ENCODE measurements at places on chromosomes 2 and 18.
A peak's percentile ranks its signal among the peaks of the same experiment; 100 is the strongest.

DNA sequence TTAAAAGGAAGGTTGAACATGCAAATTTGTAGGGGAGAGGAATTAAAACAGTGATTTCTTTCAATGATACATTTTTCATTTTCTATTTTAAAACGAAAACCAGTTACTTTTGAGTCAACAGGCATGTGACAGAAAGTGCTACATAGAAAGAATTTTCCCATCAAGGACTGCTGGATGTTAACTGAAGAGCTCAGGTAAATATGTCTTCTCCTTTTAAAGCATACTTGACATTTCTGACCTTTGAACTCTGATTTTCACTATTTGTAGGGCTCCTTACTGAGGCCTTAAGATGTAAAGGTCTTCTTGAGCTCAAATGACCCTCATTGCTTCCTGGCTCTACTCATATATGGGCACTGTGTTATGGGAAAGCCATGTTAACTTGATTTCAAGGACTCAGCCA, 32.4 kb downstream of the FIGN start:
- H3K4me3 ChIP-seq, result no peak overlapping the region
- no peaks in the 10 kb centered on the region for H3K4me1 ChIP-seq
- no peak overlapping the region for H3K27ac ChIP-seq
- H3K27me3 ChIP-seq, result no peaks in the 10 kb centered on the region
- DNase-seq, result no peak

- H3K27ac ChIP-seq, result peak overlapping the region; percentile 76
- H3K36me3 ChIP-seq, result no peaks in the 10 kb centered on the region
- no peak overlapping the region for H3K4me3 ChIP-seq
- DNase-seq, result no peak
- H3K27me3 ChIP-seq, result no peaks in the 10 kb centered on the region
These were observed 9.2 kb downstream of the SEPTIN10 start for GRCh38 chr2:109604597-109604996.

DNA sequence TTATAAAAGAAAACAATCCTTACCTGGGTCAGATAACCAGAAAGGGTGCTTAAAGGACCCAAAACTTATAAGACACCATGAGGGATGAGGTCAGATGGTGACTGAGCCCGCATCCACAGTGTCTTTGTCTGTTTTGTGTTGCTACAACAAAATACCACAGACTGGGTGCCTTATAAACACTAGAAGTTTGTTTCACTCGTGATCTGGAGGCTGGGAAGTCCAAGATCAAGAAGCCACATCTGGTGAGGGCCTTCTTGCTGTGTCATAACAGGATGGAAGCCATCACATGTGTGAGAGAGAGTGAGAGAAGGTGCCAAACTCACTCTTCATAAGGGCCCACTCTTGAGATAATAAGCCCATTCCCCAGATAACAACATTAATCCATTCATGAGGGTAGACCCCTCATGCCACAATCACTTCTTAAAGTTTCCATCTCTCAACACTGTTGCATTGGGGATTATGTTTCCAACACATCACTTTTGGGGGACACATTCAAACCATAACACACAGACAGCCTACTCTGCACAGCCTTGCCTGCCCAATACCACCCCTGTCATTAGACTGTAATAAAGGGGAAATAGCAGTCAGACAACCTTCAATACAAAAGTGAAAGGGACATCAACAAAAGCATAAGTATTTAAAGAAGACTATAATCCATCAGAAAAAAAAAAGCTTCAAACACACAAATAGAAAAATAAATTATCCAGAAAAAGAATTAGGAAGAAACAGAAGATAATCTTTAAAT, 249.8 kb downstream of the ANAPC1 start:
- no peak overlapping the region for H3K4me3 ChIP-seq
- no peaks in the 10 kb centered on the region for H3K4me1 ChIP-seq

DNA sequence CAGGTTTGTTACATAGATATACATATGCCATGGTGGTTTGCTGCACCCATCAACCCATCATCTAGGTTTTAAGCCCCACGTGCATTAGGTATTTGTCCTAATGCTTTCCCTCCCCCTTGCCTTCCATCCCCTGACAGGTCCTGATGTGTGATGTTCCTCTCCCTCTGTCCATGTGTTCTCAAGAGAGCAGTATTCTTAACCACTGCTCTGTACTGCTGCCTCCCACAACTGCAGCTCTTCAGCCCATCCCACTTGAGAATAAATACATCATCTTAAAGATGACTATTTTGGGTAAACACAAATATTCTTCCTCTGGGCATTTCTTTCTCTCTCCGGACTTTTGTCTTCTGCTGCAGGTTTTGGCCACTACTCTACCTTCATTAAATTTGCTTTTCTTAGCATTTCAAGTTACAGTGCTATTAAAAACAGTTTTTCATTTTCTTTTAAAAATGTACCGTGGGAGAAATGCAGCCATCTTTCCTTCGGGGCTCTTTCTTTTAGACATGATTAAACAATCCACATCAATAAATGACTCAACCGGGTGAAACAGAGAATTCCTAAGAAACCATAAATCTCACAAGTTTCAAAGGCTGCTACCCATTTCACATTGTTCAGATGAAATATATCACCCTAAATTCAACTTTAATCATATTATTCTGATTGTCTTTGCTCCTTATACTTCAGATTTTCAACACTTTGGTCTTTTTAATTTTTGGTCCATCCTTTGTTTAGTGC, 323.4 kb downstream of the GALNT13 start:
- no peaks in the 10 kb centered on the region for H3K4me1 ChIP-seq
- H3K27ac ChIP-seq, result no peak overlapping the region
- no peak overlapping the region for H3K4me3 ChIP-seq
- no peaks in the 10 kb centered on the region for H3K36me3 ChIP-seq
- no peaks in the 10 kb centered on the region for H3K27me3 ChIP-seq

- no peaks in the 10 kb centered on the region for H3K4me1 ChIP-seq
- no peaks in the 10 kb centered on the region for H3K27me3 ChIP-seq
- H3K36me3 ChIP-seq, result no peaks in the 10 kb centered on the region
- no peak for DNase-seq
- no peak overlapping the region for H3K4me3 ChIP-seq
These were observed 24.3 kb downstream of the TMEM237 start for GRCh38 chr2:201618744-201619662.

GRCh38 chr2:58930537-58930936, 689.4 kb upstream of the FANCL start:
- no peaks in the 10 kb centered on the region for H3K4me1 ChIP-seq
- no peaks in the 10 kb centered on the region for H3K36me3 ChIP-seq
- H3K4me3 ChIP-seq, result no peak overlapping the region
- DNase-seq, result no peak
- no peak overlapping the region for H3K27ac ChIP-seq

DNA sequence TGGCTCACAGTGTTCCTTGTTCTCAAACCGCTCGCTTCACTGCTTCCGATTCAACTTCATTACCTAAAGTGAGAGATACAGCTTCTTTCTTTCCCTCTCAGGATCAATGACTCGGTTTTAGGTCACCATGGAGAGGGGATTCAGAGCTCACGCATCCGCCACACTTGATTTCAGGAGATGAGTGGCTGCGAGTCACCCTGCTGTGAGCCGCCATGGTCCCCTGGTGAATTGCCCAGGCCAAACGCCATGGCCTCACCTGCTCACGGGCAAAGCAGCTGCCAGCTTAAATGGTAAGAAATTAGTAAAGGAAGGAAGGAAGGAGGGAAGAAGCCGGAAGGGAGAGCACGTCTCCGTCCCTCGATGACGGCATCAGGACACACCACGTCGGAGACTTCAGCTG, 60.5 kb downstream of the ADNP2 start:
- no peak for DNase-seq
- H3K4me3 ChIP-seq, result no peak overlapping the region
- H3K27ac ChIP-seq, result no peak overlapping the region
- peaks cover 10% of the 10 kb centered on the region for H3K36me3 ChIP-seq

- no peaks in the 10 kb centered on the region for H3K27me3 ChIP-seq
- H3K36me3 ChIP-seq, result no peaks in the 10 kb centered on the region
- H3K4me3 ChIP-seq, result no peak overlapping the region
- DNase-seq, result no peak
- H3K4me1 ChIP-seq, result peaks cover 4% of the 10 kb centered on the region
- H3K27ac ChIP-seq, result no peak overlapping the region
These were observed 90.1 kb downstream of the RTN4 start for GRCh38 chr2:54960164-54960563.

- no peak for DNase-seq
- no peak overlapping the region for H3K27ac ChIP-seq
- no peaks in the 10 kb centered on the region for H3K36me3 ChIP-seq
- H3K4me3 ChIP-seq, result no peak overlapping the region
- no peaks in the 10 kb centered on the region for H3K27me3 ChIP-seq
These were observed 1218.8 kb upstream of the LRRTM1 start for GRCh38 chr2:81523344-81523743.

GRCh38 chr2:224657349-224657748, 58.8 kb downstream of the CCDC195 start:
- H3K27me3 ChIP-seq, result no peaks in the 10 kb centered on the region
- H3K4me3 ChIP-seq, result no peak overlapping the region
- H3K36me3 ChIP-seq, result no peaks in the 10 kb centered on the region
- no peak overlapping the region for H3K27ac ChIP-seq

DNA sequence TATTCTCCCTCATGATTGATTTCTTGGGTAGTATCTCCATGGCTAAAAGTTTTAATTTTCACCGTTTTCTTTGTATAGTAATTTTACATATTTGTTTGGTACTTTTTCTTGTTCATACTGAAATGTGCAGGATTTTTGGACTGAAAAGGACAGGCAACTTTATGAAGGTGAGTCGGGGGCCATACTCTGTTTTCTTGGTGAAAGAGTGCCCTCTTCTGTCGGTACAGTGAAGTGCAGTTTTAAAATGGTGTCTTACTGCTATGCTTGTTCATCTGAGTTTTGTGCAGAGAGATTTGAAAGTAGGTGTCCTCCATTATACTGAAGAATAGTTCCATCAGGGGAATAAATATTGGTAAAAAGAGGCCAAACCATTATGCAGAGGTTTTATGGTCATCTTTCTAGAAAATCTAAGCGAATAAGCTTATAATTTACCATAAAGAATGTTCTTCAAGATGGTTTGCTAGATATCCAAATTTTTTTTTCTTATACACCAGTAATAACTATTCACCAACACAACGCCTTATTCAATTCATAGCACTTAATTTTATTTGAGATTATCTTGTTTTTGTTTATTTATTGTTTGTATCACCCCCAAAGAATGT, 8.7 kb upstream of the SERPINB13 start:
- no peak overlapping the region for H3K27ac ChIP-seq
- H3K4me1 ChIP-seq, result no peaks in the 10 kb centered on the region
- no peak overlapping the region for H3K4me3 ChIP-seq
- DNase-seq, result no peak

- peak overlapping the region; percentile 66 for H3K27ac ChIP-seq
- no peaks in the 10 kb centered on the region for H3K36me3 ChIP-seq
- DNase-seq, result no peak
- no peak overlapping the region for H3K4me3 ChIP-seq
- H3K4me1 ChIP-seq, result peaks cover 25% of the 10 kb centered on the region
These were observed 144.1 kb downstream of the SMAD7 start for GRCh38 chr18:48806551-48807261.

- H3K4me1 ChIP-seq, result no peaks in the 10 kb centered on the region
- no peaks in the 10 kb centered on the region for H3K36me3 ChIP-seq
- no peaks in the 10 kb centered on the region for H3K27me3 ChIP-seq
- no peak overlapping the region for H3K27ac ChIP-seq
- no peak overlapping the region for H3K4me3 ChIP-seq
These were observed 53.7 kb upstream of the AGAP1 start for GRCh38 chr2:235439959-235440662.

DNA sequence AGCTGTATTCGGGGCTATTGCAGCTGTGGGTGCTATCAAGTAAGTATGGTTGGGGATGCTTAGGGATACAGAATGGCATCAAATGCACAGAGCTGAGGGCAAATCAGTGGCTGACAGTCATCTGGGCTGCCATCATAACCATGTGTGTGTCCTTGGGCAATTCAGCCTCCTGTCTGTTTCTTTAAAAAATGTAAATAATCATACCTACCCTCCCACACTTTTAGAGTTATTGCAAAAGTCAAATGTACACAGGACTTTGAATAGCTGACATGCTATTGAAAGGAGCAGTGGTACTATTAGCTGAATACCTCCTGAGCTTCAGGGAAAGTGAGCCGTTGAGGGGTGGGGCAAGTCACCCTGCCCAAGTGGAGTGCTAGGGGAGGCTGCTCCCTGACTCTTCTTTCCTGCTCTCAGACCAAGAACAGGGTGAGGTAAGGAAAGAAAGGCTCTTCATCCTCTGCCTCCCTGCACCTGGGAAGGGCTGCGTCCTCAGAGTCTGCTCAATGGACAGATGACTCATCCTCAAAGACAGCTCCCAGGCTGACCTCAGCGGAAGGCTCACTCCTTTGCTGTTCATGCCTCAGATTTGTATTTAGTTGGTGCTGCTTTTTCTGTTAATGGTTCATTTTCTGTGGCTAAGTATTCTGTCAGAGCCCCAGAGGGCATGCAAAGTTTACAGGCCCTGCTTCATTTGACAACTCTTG, 54.9 kb upstream of the BZW1 start:
- H3K4me1 ChIP-seq, result no peaks in the 10 kb centered on the region
- no peaks in the 10 kb centered on the region for H3K27me3 ChIP-seq
- H3K4me3 ChIP-seq, result no peak overlapping the region
- DNase-seq, result no peak
- H3K36me3 ChIP-seq, result no peaks in the 10 kb centered on the region
- no peak overlapping the region for H3K27ac ChIP-seq

DNA sequence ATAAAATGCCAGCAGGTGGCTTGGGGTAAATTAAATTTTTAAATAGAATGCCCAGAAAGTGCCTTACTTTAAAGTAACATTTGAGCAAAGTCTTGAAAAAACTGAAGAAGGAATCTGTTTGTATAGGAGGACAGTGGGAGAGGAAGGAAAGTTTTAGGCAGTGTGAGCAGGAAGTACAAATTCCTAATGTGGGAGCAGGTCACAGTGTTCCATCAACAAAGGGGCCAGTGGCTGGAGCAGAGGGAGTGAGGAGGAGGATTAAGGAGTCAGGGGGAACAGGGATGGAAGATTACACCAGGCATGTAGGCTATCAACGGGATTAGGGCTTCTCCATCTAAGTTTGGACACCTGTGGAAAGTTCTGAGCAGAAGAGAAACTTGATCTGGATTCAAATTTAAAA, 439.2 kb upstream of the REG3G start:
- no peak for DNase-seq
- no peaks in the 10 kb centered on the region for H3K36me3 ChIP-seq
- no peaks in the 10 kb centered on the region for H3K4me1 ChIP-seq
- no peak overlapping the region for H3K4me3 ChIP-seq

DNA sequence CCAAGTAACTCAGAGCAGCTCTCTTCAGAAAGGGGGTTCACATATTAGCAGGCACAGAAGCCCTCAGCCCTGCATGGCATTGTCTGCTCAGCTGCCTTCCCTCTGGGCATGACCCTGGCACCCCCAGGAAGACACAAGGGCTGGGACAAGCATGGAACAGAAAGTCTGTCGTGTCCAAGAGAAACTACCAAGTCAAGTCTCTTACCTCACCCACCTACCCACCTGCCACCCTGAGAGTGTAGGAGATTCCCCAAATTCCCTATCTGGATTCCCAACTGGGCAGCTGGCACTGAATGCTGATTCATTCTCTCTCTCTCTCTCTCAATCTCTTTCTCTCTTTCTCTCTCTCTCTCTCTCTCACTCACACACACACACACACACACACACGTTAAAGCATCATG, 21.6 kb downstream of the SMAD7 start:
- no peaks in the 10 kb centered on the region for H3K36me3 ChIP-seq
- DNase-seq, result no peak
- H3K4me1 ChIP-seq, result peaks cover 76% of the 10 kb centered on the region
- peak overlapping the region; percentile 77 for H3K27ac ChIP-seq
- H3K4me3 ChIP-seq, result no peak overlapping the region
- no peaks in the 10 kb centered on the region for H3K27me3 ChIP-seq
